H4 (cell line): ENCODE measurements at places on chromosomes 13 and 19.

GRCh38 chr13:30255696-30256095 is 51.7 kb downstream of the KATNAL1 start:
- DNase-seq: no peak

- no peak for DNase-seq
These were observed 59.1 kb downstream of the DOCK9 start for GRCh38 chr13:98918771-98919170.

- DNase-seq: no peak
These were observed 65.5 kb downstream of the ING1 start for GRCh38 chr13:110779022-110779421.

GRCh38 chr13:36028359-36029025 is 102.7 kb downstream of the DCLK1 start:
- DNase-seq: no peak

- peak; percentile 5 for DNase-seq
These were observed 29.2 kb downstream of the PHF11 start for GRCh38 chr13:49524740-49525501.

GRCh38 chr13:100130930-100131511 is 42.1 kb downstream of the PCCA start:
- no peak for DNase-seq
